ENCODE measurements at places on chromosomes 3 and 15. TPM values are rescaled to one million over a fixed set of nuclear protein-coding genes. Genes with fewer than 3 reads are reported as not detected.

The RPL29 gene
- 767 TPM for total RNA-seq

The APBA2 gene
- 10.7 TPM for total RNA-seq

The ALDH1A3 gene
- 54.7 TPM for total RNA-seq

The HES1 gene
- total RNA-seq = 3.8 TPM

The LIPC gene
- total RNA-seq = 0.37 TPM

The GABRR3 gene
- not detected for total RNA-seq

The CRELD1 gene
- 20.6 TPM for total RNA-seq

The CCDC39 gene
- total RNA-seq = 0.12 TPM

The DUOX2 gene
- not detected for total RNA-seq

The C3orf70 gene
- total RNA-seq = 1.4 TPM

The CELF6 gene
- 0.37 TPM for total RNA-seq

The CCR3 gene
- not detected for total RNA-seq

The ACAA1 gene
- 31.0 TPM for total RNA-seq

The DENND6A gene
- 21.1 TPM for total RNA-seq

The ZNF662 gene
- total RNA-seq = 1.9 TPM

The RBPMS2 gene
- under 0.01 TPM for total RNA-seq

The VGLL3 gene
- total RNA-seq = 11.2 TPM

The SLC24A5 gene
- not detected for total RNA-seq

The COL6A5 gene
- under 0.01 TPM for total RNA-seq

The CAMKV gene
- not detected for total RNA-seq

The CIP2A gene
- total RNA-seq = 16.5 TPM

The SNX33 gene
- total RNA-seq = 11.2 TPM

The PPP4R2 gene
- 68.6 TPM for total RNA-seq

The EPHB3 gene
- 8.5 TPM for total RNA-seq

The STAB1 gene
- total RNA-seq = 0.62 TPM

The LYZL4 gene
- total RNA-seq = not detected

The RNF111 gene
- total RNA-seq = 14.2 TPM

The UPK1B gene
- total RNA-seq = not detected

The HYAL2 gene
- 65.6 TPM for total RNA-seq

The CHRD gene
- total RNA-seq = 7.4 TPM

The MGLL gene
- 25.1 TPM for total RNA-seq

The PLSCR2 gene
- total RNA-seq = not detected

The NR1I2 gene
- not detected for total RNA-seq

The RLBP1 gene
- total RNA-seq = not detected

The SELENOT gene
- total RNA-seq = 149 TPM

The FSIP1 gene
- total RNA-seq = 1.3 TPM

The CCR5 gene
- total RNA-seq = not detected

The HAUS2 gene
- 40.6 TPM for total RNA-seq

The FGF12 gene
- 0.22 TPM for total RNA-seq

The P2RY12 gene
- total RNA-seq = 0.12 TPM

The SLC6A11 gene
- not detected for total RNA-seq

The CHRM5 gene
- 0.75 TPM for total RNA-seq

The MNS1 gene
- total RNA-seq = 1.5 TPM

The TICRR gene
- total RNA-seq = 3.2 TPM

The RBP2 gene
- not detected for total RNA-seq

The TLR9 gene
- total RNA-seq = under 0.01 TPM

The GOLGA6L7 gene
- not detected for total RNA-seq

The AGBL1 gene
- total RNA-seq = not detected

The P2RY1 gene
- 1.1 TPM for total RNA-seq

The GOLGA8Q gene
- total RNA-seq = 2.2 TPM

The EFCC1 gene
- not detected for total RNA-seq

The FEZF2 gene
- total RNA-seq = not detected

Data from uterine smooth muscle cell (primary cell).